ENCODE measurements at places on chromosomes 12 and 14.
A peak's percentile ranks its signal among the peaks of the same experiment; 100 is the strongest.

DNA sequence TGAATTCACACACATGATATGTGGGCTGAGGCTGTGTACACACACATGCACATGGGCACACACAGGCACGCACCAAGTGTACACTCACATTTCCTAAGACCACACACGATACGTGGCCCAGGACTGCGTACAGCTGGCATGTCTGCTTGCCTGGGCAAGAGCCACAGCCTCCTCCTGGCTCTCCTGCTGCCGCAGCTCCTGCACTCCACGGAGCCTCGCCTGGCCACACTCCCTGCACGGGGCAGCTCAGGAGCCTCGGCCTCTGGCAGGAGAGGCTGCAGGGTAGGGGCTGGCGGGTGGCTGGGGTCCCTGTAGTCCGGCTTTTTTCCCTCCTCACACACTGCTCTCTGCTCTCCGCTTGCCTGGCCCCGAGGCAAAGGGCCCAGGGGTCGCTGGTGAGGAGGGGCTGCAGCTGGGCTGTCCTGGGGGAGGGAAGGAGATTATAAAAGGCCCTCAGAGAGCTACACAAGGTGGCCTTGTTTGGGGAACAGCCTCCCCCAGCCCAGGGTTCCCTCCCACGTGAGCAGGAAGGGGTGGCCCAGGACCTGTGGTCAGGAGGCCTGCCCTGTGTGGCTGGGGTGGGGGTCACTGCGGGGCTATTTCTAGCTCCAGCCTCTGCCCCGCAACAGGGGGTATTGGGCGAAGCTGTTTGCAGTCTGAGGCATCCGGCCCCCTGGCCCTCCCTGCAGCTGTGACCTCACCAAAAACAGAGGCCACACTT, 89.0 kb upstream of the SFSWAP start:
- no peak for DNase-seq

- DNase-seq = no peak
Measured at GRCh38 chr12:42070036-42070435, 74.6 kb downstream of the GXYLT1 start.

- DNase-seq = no peak
Measured at GRCh38 chr12:89072294-89073026, 279.8 kb downstream of the DUSP6 start.

- DNase-seq = no peak
Measured at GRCh38 chr14:67529947-67530935, 2.8 kb upstream of the PLEKHH1 start.

DNA sequence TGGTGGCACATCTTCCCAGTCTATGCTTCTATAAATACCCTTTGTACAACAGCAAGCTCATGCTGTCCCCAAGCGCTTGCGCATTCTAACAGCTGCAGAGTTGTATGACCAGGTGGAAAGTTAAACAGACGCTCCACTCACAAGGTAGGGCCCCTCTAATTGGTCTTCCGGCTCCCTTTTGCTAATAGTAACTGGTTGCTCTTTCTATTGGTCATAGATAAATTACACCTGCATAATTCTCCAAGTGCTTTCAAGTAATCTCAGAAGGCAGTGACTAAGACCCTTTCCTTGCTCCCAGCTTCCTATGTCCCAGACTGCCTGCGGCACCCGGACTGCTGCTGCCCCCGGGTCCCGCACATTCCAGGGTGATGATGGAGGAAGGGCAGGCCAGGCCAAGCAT, 6.1 kb upstream of the TSPAN9 start:
- no peak for DNase-seq

- no peak for DNase-seq
Measured at GRCh38 chr12:48788854-48789775, at the start of gene ADCY6. TSS of gene ADCY6 (minus strand) at chr12:48789089. CDS start at chr12:48783434, 5,655 bp downstream.

GRCh38 chr12:90335566-90335965, 619.4 kb downstream of the CCER1 start:
- DNase-seq = no peak

GRCh38 chr12:128810182-128811127, 13.3 kb downstream of the SLC15A4 start:
- no peak for DNase-seq

DNA sequence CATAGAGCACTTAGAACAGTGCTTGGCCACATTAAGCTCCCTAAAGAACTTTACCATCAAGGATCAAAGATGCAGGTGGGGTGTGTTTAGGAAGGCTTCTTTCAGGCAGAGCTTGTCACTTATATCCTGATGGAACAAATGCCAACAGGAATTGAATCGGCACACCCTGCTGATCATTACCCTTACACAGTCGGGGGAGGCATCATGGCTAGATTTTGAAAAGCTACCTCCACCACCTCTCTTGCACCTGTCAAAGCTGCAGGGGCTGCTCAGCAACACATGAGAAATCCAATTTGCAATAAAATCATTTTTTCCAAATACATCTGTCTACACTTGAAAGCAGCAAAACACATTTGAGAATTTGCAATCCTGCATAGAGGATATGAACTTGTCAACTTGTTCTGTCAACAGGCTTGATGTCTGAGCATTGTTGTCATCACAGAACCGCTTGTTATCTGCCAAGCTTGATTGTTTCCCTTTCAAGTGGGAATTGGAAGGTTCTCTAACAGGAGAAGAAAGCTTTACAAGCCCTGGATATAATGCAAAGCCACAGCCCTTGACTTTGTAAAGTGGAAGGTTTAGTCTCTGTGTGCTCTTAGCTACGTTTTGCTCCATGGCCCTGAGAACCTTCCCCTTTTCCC, 24.6 kb upstream of the TRIM9 start:
- no peak for DNase-seq

DNA sequence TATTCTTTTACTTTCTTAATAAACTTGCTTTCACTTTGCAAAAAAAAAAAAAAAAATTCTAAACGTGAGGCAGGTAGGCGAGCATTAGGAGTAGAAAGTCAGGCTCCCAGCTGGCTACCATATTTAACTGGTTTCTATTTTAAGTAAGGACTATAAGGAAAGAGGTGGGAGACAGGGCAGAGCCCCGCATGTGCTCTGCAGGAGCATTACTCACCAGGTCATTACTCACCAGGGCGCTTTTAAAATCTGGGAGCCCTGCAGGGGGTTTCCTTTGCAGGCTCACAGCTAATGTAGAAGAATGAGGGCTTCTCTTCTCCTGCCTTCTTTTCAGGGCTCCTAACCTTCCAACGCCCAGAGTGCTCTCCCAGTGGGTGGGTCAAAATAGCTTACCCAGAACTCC, 14.0 kb upstream of the DPF3 start:
- DNase-seq = no peak

- no peak for DNase-seq
Measured at GRCh38 chr12:73629171-73629570, 908.5 kb upstream of the ATXN7L3B start.

DNA sequence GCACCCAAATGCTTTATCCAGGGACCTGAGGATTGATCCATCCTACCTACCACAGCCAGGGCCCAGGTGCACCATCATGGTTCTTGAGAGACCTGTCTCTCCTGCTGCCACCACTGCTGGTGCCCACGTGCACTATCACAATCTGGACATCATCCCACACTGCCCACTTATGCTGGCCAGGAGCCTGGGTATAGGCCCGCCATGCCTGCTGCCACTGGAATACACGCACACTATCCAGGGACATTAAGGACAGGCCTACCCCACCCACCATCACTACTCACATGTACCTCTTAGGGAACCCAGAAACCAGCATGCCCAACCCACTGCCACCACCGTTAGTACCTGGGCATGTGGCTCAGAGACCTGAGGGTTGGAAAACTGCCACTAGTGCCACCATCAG, 207.7 kb downstream of the NELL2 start:
- no peak for DNase-seq

- no peak for DNase-seq
Measured at GRCh38 chr12:55695349-55695748, 12.4 kb downstream of the ITGA7 start.

- DNase-seq = peak; percentile 28
Measured at GRCh38 chr12:97275256-97275655, 187.3 kb upstream of the RMST start.

DNA sequence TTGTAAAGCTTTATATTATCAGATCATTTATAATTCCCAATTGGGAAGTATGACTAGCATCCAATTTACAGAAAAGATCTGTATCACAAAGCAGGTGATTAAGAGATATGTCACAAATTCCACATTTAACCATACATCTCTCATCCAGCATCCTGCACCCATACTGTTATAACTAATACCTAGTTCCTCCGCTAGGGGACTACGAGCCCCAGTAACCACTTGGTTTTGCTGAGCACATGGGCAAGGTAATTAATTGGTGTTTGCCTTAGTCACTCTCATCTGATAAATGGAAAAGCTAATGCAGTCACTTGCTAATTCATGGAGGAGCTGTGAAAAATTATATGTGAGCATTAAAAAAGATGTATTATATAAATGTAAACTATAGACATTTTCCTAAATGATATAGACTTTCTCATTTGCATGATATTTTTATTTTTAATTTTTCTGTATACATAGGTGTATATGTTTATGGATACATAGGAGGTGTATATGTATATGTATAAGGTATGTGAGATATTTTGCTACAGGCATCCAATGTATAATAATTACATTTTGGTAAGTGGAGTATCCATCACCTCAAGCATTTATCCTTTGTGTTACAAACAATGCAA, 1031.8 kb downstream of the GALC start:
- no peak for DNase-seq

DNA sequence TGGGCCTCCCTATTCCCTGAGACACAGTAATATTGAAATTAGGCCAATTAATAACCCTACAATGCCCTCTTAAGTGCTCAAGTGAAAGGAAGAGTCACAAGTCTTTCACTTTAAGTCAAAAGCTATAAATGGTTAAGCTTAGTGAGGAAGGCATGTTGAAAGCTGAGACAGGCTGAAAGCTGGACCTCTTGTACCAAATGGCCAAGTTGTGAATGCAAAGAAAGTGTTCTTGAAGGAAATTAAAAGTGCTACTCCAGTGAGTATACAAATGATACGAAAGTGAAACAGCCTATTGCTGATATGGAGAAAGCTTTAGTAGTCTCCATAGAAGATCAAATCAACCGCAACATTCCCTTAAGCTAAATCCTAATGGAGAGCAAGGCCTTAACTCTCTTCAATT, 140.8 kb downstream of the PTCSC3 start:
- DNase-seq = no peak

GRCh38 chr12:67854351-67854750, 134.9 kb upstream of the IFNG-AS1 start:
- DNase-seq = no peak

DNA sequence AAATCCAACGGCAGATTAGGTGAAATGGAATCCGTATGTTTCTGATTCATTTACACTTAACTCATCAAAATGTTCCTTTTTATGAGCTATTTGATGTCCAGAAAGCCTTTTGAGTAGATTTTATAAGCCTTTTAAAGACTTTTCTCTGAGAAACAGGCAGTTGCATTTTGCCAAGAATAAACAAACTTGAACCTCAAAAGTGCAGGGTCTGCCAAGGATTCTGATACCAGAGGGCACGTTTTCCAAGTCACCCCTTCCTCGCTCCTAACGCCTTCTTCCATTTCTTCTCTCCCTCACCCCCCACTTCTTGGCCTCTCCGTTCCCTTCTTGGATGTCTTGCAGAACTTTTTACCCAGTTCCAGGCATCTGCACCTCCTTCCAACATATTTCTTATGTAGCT, 200.6 kb upstream of the TBX3 start:
- no peak for DNase-seq

GRCh38 chr14:90518941-90519256, 122.1 kb downstream of the CALM1 start:
- DNase-seq = no peak

DNA sequence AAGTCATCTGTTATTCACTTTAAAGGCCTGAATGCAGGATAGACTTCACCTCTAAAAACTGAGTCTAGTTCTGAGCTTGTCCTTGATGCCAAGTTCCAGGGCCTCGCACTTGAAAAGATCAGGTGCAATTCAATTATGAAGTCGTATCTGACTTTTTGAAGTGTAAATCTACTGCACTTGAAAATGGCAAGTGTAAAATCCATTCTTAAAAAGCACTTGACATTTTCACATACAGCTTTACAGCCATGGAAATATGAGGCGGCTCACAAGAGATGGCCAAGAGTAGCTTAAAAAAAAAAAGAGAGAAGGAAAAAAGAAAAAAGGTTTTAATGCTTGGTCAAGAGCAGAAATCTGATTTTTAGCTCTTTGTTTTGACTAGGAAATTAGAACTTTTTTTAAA, 172.5 kb downstream of the GXYLT1 start:
- no peak for DNase-seq

DNA sequence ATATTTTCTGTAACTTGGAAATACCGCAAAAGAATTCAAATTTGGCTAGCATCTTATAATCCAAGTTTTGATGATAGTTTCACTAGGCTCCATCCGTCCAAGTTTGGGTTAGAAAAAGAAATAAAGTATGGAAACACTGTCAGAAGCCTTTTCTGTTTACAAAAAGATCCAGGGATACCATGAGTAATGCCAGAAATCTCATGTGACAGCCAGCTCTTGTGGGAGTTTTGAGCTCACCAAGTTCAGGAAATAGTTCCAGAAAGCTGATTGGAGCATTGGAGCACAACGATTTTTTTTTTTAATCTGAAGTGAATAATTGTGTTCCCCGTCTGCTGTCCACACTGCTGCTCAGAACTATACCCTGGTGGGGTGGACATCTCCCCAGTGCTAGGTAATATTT, 229.7 kb upstream of the NPAS3 start:
- no peak for DNase-seq

DNA sequence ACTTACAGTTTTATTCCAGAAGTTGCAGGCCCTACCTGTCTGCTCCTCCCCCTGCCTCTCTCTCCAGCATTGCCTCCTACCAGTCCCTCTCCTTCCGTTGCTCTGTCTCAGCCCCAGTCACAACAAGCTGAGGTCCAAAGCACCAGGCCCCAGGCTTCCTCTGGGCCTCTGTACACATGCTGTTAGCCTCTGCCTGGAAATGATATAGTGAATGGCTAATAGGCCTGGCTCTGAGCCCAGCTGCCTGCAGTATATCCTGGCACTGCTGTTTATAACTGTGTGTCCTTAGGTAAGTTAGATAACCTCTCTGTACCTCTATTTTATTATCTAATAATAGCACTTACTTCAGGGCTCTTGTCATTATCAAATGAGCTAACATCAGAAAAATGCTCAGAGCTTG, 114.9 kb upstream of the PWP1 start:
- no peak for DNase-seq

- DNase-seq = no peak
Measured at GRCh38 chr12:112905451-112906089, 1.2 kb upstream of the OAS1 start.

Data from left renal cortex interstitium (tissue), 4 donors.